ENCODE measurements at places on chromosomes 7 and 10.

DNA sequence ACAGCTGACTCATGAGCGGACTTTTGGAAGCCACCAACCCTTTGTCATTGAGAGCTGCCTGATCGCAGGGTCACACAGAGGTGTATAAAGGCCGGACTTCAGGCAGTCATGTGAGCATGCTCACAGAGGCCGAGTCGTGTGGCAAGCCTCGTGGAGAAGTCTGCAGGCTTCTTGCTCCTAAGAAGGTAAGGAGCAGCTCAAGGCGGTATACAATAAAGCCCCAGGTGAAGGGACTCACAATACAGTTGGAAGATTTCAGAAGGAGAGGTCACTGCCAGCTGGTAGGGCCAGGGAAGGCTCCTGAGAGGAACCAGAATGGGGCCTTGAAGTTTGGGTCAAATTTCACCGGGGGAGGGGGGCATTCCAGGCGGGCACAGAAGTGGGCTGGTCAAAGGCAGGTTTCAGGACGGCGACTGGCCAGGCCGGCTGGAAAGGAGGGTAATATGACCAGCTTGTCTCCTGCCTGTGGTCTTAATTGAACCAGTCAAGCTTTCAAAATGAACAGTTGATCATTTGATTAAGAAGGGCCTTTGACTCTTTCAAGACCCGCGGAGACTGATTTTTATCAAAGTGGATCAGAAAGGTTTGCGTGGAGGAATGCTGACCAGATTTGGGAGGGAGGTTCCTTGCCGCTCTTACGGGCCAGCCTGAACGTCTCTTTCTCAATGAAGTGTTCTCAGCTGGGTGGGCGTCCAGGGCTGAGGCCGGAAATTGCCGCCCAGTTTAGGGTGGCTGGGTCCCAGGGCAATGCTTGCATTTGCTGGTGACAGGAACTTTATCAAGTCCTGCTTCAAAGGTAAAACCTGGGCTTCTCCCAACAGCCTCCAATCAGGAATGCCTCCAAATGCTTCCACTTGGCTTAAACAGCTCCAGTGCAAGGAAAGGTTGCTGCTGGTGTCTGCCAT, 178.6 kb downstream of the EMX2 start:
- DNase-seq = no peak

GRCh38 chr7:96596120-96596826, 113.4 kb downstream of the SEM1 start:
- DNase-seq = no peak

GRCh38 chr10:106181501-106181900, 983.0 kb downstream of the SORCS1 start:
- DNase-seq = no peak

DNA sequence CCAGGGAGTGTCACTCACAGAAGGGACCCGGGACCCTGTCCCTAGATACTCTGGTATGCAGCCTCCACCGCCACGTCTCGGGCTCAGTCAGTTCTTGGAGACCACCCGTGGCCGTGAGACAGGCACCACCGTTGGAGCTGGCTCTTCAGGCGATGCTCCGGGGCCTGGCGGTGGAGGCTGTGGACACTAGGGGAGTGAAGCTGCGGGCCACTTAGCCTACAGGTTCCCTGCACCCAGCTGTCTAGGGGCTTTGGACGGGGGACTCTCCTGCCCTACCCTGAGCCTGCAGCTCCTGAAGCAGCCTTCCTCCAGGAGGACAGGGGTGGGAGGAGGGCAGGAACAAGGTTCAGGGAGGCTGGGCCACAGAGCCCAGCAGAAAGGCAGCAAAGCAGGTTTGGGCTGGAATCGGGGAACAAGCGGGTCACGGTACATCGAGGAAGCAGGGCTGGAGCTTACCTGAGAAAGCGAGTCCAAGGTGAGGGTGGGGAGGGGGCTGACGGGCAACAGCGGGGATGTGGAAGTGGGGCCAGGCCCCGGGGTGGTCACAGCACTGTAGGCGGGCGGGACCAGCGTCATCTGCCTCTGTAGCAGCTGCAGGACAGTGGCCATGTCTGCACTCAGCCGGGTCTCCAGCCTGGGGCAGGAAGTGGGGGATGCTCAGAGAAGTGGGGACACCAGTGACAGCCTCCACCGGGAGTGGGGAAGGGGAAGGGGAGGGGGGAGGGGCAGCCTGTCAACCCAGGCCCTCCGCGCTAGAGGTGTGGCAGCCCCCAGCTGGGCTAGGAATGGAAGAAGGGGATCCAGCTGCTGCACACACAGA, 31.5 kb downstream of the KCNH2 start:
- no peak for DNase-seq

DNA sequence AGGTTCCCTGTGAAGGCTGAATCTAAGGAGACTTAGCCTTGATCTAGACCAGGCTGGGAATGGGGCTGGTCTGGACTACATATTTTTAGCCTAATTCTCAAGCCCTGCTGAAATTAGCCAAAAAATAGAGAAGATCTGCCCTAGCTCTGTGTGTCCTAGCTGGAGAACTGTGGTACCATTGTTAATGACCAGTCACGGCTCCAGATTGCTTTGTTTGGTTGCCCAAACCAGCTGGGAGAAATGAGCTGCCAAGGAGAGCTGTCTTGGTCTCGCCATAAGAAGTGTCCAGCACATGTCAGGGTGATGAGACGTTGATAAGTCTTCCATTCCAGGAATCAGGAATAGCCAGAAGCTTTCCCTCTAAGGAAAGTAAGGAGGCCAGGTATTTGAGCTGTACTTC, 20.7 kb downstream of the GBX1 start:
- DNase-seq = no peak

DNA sequence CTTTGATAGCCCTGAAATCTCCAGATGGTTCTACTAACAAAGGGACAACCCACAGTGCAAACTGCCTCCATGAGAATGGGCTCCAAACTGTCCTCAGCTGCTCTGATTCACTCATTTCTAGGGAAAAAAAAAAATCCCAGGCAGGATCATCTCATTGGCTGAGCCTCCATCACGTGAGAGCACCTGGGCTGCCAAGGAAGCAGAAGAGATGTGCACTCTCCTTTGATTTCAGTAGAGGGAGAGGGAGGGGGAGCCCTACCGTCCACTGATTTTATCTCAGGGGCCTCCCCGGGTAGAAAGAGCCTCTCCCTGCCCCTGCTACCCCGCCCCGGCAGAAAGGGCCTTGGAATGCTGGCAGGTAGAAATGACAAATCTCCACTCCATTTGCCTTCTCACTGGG, 725.4 kb downstream of the PHTF2 start:
- DNase-seq = no peak

GRCh38 chr10:49189422-49189821, 1.2 kb upstream of the TMEM273 start:
- no peak for DNase-seq

- DNase-seq = no peak
These were observed 13.0 kb upstream of the REPIN1 start for GRCh38 chr7:150355666-150356059.

DNA sequence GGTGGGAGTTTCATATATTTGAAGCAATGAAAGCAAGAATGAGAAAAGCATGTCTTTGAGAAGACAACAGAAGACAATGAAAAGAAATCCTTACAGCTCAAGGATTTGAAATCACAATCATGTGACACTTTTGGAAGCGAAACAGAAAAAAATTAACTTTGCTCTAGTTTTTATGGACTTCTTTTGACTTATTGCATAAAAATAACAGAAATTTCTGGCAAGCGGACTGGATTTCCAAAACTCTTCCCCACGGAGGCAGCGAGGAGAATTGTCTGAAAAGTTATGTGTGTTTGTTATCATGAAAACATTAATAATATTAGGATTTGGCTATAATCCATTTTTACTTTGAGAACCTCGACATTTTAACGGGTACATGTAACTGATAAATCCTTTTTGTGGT, 223.3 kb downstream of the LRMDA start:
- DNase-seq = no peak

- DNase-seq = no peak
These were observed 1189.2 kb downstream of the CNTNAP2 start for GRCh38 chr7:147305827-147306226.

GRCh38 chr10:24027107-24027506, 181.8 kb upstream of the KIAA1217 start:
- no peak for DNase-seq

DNA sequence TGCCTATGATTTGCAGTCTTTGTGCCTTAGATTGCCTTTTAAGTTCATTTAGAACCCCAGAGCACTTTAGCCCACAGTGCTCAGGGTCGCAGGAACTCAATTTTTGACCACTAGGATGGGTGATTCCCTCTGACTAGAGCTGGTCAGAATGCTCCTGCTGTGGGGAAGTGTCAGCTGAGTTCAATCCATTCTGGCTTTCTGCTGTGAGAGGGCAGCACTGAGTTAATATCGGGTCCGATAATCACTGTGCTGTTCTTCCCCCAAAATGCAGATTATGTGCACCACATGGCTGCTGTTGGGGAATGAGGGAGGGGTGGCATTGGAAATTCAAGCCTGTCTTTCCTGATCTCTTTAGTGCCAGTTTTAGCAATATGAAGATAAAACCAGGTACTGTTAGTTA, 886.4 kb downstream of the DNAJB9 start:
- no peak for DNase-seq

DNA sequence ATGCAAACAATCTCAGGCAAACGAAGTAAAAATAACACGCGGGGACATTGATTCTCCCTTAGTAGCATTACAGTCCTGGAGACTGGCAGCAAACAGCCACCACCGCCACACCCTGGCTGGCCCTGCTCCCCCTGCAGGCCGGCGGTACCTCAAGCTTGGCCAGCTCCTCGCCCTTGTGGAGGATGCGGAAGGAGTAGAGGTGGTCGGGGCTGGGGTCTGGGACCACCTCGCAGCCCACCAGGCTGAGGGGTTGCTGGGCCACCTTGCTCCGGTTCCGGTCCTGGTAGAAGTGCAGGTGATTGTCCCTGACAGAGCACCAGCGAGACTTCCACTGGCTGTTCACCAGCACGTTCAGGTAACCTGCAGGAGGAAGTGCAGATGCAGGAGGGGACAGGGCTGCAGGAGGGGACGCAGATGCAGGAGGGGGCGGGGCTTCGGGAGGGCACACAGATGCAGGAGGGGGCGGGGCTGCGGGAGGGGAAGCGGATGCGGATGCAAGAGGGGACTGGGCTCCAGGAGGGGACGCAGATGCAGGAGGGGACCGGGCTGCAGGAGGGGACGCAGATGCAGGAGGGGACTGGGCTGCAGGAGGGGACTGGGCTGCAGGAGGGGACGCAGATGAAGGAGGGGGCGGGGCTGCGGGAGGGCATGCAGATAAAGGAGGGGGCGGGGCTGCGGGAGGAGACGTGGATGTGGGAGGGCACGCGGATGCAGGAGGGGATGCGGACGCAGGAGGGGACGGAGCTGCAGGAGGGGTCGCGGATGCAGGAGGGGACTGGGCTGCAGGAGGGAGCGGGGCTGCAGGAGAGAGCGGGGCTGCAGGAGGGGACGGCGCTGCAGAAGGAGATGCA, 65.7 kb downstream of the VWA2 start:
- DNase-seq = no peak

DNA sequence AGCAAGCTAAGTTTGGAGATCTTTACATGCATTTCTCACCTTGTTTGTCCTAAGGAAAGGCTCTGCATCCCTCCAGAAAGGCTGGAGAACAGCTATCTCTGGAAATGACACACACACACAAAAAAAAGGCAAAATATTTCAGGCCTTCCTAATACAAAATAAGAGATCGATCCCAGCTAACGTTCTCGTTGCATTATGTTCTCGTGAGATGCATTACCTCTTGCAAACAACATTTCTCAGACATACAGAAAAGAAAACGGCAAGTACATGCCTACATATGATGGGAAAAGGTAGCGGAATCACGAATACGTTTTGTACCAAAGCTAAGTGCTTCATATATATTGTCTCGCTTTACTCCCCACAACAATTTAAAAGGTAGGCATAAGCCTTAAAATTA, 488 bp downstream of the MTERF1 start:
- no peak for DNase-seq

DNA sequence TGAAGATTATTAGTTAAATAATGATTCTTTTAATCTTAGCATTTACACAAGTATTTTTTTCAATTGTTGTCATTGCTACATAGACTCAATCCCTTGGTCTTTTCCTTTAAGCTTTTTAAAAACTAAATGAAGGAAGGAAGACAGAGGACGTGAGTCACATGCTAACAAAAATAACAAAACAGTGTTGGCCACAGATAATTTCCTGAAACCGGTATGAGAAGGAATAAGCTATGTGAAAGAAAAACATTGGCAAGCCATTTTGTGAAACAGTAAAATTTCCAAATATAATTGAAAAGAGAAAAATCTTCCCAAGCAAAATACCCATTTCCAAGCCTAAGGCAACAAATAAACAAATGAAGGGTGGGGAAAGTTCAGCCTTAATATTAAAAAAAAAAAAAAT, 223.0 kb downstream of the AHR start:
- no peak for DNase-seq

DNA sequence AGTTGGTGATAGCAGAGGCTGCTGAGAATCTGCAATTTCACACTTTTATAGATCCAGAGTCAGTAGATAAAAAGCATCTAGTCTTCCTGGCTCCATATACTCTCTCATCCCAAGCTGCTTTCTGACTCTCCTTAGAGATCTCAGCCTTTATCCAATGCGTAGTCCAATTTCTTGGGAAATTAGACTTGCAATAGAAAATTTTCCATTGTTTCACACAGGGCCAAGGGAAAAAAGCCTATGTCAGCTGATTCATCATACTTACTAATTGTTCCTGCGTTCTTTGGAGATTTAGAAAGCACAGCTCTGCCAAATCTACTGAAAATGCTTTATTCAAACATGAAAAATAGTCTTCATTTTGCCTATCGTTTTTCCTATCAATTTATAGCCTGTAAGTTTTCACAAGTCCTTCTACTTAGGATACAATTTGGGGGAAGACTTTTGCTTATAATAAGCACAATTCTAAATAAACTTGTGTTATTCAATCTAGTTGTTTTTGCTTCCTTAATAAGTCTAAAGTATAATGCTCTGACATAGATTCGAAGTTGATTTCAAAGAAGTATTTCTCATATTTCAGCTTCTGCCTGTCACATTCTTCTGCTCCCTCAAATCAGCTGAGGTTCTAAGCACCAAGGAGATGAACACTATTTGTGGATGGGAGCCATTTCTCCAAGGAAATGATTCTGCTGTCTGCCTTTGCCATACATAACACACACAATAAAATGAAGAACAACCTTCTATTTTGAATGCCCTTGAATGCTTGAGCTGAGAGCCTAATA, 165.4 kb downstream of the ADAM12 start:
- DNase-seq = no peak

GRCh38 chr7:55288070-55288824, 76.9 kb upstream of the LANCL2 start:
- DNase-seq = no peak

- DNase-seq = no peak
These were observed 104.1 kb downstream of the FAM53B start for GRCh38 chr10:124640056-124640455.

Data from astrocyte of the cerebellum (primary cell).